ENCODE measurements at places on chromosomes 5 and 9. TPM values are rescaled to one million over a fixed set of nuclear protein-coding genes. Genes with fewer than 3 reads are reported as not detected.

- DNase-seq: no peak
Measured at GRCh38 chr9:124342402-124342775, 72.9 kb downstream of the PSMB7 start.

GRCh38 chr5:93158841-93159240 is 422.2 kb downstream of the NR2F1-AS1 start:
- no peak for DNase-seq

DNA sequence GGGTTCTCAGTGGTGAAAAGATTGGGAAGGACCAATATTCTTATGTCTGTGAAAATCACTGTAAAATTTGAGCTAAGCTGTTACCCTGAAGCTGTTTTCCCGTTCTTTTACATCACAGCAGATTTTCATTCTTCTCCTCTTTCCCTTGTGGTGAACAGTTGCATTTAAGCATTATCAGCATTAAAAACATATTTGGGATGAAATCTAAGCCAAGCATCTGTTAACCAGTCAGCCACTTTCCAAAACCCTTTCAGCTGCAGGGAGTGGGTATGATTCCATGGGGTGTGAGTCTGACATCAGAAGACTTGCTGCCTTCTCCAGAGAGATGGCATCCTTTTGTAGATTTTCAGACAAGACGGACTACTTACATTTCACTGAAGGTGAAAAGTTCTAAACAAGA is 97.2 kb downstream of the TRIO start:
- no peak for DNase-seq

GRCh38 chr5:15791274-15791673 is 291.3 kb downstream of the FBXL7 start:
- DNase-seq: no peak

PTGER4 gene
- 115 TPM for total RNA-seq

DNA sequence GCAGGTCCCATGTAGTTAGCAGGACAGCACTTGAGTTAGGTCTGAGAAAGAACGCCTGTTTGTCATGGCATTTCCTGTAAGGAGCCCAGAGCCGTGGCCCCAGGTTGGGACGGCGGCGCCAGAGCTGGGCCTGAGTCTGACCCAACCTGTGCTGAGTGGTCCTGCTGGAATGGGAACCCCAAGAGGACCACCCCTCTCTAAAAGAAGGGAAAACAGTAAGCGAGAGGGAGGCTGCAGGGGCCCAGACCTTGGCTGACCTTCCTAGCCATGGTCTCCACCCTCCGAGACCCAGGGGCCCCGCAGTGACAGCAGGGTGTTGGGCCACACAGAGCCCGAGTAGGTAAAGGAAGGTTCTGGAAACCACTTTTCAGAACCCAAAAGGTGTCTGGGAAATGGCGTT is 1.8 kb upstream of the LRRC14B start:
- DNase-seq: no peak

CDHR2 gene
- 0.29 TPM for total RNA-seq

CARTPT gene
- not detected for total RNA-seq

DNA sequence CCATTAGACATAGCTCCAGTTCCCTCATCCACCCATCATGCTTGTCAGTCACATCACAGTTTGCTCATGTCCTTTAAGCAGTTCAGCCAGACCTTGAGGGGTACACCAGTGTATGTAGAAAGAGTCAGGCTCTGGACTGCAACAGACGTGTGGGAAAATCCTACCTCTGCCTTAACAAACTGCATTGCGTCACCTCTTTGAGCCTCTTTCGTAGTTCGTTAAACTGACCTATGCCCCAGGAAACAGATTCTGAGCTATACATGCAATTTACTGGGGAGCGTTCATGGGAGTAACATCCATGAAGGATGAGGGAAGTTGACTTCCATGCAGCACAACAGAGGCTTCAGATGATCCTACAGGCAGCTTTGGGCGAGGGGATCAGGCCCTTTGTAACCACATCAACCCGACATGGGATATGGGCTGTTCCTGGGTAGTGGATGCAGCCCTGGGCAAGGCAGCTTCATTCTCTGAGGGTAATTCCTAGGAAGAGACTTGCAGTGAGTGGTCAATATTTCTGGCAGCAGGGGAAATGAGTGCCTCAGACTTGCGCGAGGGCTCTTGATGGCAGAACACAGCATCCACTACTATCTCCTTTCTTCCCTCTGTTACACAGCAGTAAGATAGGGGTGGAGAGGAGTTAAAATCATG is 4.3 kb downstream of the SPINK4 start:
- DNase-seq: no peak

C9orf57 gene
- total RNA-seq: not detected

Measured in activated T-cell treated with anti-CD3 and anti-CD28 coated beads, Interleukin-2, amount 50 U/mL, for 4 hours (primary cell).